ENCODE measurements at places on chromosomes 3 and 15. TPM values are rescaled to one million over a fixed set of nuclear protein-coding genes. Genes with fewer than 3 reads are reported as not detected.

The GOLGA8G gene
- total RNA-seq: not detected

The TOPAZ1 gene
- not detected for total RNA-seq

The LDHAL6B gene
- not detected for total RNA-seq

The HESX1 gene
- total RNA-seq: 0.55 TPM

The FAH gene
- total RNA-seq: 29.0 TPM

The CLDN18 gene
- not detected for total RNA-seq

The SI gene
- total RNA-seq: not detected

The EIF1B gene
- total RNA-seq: 25.3 TPM

The P4HTM gene
- total RNA-seq: 2.2 TPM

The KBTBD13 gene
- total RNA-seq: not detected

The SPESP1 gene
- 9.2 TPM for total RNA-seq

The CISH gene
- 6.6 TPM for total RNA-seq

The CEMIP gene
- total RNA-seq: 1.1 TPM

The IL17RD gene
- 1.1 TPM for total RNA-seq

The RAD51 gene
- 15.0 TPM for total RNA-seq

The ARGFX gene
- total RNA-seq: not detected

The GALNT15 gene
- total RNA-seq: 0.57 TPM

The SERF2 gene
- total RNA-seq: 948 TPM

The PLA2G4E gene
- 0.27 TPM for total RNA-seq

The GOLGA6D gene
- not detected for total RNA-seq

The ITIH1 gene
- not detected for total RNA-seq

The PTPRG gene
- total RNA-seq: 10.1 TPM

The UBAP1L gene
- total RNA-seq: 0.38 TPM

The MINAR1 gene
- total RNA-seq: 0.08 TPM

The RHOV gene
- 0.65 TPM for total RNA-seq

The PATL2 gene
- not detected for total RNA-seq
